ENCODE measurements at places on chromosomes 16 and 17.
A peak's percentile ranks its signal among the peaks of the same experiment; 100 is the strongest.

DNA sequence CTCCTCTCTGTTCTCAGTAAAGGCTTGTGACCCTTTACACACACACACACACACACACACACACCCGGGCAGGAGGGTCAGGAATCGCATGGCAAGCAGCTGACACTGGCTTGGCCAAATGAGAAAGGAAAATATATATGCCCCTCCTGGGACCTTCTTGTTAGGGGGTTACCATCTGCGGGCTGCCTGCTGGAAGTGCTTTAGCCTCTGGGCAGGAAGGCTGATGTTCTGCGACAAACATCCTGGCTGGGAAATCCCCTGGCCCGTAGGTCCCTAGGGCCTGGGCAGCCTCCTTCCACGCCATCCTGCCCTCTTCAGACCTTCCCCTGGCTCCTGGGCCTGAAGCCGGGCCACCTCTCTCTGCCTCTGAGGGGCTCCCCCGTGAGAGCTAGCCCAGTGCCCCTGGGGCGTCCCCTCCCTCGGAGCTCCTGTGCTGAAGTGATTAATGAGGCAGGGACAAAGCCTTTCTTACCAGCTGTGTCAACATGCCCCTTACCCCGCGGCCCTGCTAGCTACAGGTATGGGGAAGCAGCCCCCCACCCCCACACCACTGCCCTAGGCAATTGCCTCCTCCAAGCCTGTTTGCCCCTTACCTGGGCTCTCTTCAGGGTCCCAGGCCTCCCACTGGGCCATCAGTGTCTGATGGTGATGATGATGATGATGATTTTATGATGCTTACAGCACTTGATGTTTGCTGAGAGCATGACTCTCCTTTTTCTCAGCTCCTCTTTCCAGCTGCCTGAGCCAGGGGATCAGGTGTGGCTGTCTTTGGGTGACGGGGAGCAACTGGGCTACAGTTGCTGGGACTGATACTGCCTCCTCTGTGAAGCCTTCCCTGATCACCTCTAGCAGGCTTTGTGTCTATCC is 32.8 kb upstream of the ETV4 start:
- peak; percentile 27 for ATAC-seq

GRCh38 chr16:27628241-27628942 is 78.4 kb downstream of the KATNIP start:
- peak; percentile 38 for ATAC-seq

DNA sequence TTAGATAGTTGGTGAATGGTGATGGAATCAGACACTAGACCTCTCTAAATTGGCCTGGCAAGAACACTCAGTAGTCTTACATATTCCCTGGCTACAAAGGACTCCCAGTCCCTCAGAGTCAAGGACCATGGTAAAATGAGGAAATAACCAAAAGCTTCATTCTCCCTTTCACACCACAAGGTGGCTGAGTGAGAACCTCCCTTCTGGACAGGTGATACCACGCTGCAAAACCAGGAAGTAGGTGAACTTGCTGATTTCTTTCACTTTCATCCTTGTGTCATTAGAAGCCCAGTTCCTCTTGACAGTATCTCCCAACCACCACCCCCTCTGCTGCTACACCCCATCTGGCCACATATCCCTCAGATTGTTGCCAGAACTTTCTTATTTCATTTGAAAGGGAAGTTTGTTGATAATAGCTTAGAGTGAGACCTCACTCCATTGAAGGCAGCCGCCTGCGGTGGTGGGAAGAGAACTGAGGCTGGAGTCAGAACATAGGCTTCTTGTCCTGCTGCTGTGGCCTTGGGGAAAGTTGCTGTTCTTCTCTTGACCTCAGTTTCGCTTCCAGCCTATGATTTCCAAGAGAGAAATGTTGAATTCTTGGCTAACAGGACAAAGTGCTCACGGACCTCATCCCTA is 290.6 kb upstream of the CCL2 start:
- ATAC-seq, result peak; percentile 54

GRCh38 chr16:57277586-57277985 is 6.9 kb downstream of the PLLP start:
- ATAC-seq, result peak; percentile 54

GRCh38 chr16:14179116-14179515 is 108.0 kb downstream of the MRTFB start:
- ATAC-seq, result no peak

- peak; percentile 89 for ATAC-seq
Observed at GRCh38 chr16:66041907-66042306, 324.6 kb upstream of the CDH5 start.

DNA sequence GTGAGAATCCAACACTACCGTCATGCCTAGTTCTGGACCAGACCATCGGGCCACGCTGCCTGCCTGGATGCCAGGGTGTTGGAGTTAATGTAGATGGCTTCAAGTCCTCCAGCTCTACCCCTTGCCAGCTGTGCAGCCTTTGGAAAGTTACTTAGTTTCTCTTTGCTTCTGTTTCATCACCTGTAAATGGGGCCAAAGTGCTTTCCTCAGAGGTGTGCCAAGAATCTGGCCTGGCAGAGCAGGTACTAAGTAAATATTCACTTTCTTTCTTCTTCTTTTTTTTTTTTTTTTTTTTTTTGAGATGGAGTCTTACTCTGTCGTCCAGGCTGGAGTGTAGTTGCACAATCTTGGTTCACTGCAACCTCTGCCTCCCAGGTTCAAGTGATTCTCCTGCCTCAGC is 159.5 kb upstream of the RPL38 start:
- ATAC-seq, result no peak

- ATAC-seq, result peak; percentile 11
Observed at GRCh38 chr16:74451951-74452758, 30.9 kb upstream of the CLEC18B start.

DNA sequence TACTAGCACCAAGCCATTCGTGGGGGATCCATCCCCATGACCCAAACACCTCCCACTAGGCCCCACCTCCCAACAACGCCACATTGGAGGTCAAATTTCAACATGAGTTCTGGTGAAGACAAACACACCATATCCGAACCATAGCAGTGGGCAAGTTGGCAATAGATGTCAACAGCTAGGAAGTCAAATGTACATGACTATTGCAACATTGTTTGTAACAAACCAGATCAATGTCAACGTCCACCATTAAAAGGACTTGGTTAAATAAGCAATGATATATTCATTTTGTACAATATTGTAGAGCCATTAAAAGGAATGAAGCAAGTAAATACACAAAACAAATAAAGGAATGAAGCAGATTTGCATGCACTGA is 26.5 kb upstream of the CIITA start:
- no peak for ATAC-seq

DNA sequence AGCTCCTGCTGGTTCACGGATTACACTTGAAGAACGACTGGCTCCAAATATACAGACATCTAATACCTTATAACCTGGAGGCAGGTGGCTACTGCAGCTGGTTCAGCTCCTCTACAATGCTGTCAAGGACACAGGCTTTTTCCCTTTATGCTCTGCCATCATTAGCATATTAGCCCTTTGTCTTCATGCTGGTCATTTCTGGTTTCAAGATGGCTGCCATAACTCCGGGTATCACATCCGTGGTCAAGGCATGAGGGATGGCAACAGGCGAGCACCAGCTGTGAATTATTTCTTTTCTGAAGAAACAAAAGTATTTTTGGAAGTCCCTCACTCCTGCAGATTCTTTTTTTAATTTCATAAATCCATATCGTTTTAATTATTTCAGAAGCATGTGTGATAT is 124.3 kb upstream of the MED13 start:
- ATAC-seq, result no peak

DNA sequence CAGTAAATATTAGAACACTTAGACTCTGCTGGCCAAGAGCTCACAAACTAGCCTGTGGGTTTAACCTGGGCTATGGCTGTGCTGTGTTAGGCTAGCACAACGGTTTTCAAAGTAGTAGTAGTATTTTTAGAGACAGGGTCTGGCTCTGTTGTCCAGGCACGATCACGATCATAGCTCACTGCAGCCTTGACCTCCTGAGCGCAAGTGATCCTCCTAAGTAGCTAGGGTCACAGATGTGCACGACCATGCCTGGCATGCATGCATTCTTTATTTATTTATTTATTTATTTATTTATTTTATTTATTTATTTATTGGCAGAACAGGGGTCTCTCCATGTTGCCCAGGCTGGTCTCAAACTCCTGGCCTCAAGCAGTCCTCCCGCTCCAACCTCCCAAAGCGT is 10.3 kb downstream of the MRPL27 start:
- no peak for ATAC-seq

GRCh38 chr16:2949705-2950352 is 14.2 kb upstream of the KREMEN2 start:
- no peak for ATAC-seq

DNA sequence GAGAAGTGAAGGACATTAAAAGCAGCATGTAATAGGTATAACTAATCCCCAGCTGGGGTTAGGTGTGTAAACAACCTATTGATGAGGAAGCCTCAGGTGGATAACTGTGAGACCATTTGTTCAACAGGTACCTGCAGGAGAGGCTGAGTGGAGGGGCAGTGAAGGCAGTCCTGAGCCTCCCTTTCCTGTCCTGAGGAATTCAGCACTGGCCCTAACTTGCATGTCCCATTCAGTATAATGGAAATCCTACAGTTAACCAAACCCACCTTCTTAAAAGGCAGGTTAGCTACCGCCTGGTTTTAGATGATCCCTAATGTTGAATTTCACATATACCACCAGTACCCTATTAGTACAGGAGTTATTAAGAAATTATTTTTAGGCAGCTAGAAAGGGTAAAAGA is 225.9 kb upstream of the GOT2 start:
- ATAC-seq, result no peak

- peak; percentile 24 for ATAC-seq
Observed at GRCh38 chr17:62781831-62782251, 26.3 kb downstream of the MARCHF10 start.

DNA sequence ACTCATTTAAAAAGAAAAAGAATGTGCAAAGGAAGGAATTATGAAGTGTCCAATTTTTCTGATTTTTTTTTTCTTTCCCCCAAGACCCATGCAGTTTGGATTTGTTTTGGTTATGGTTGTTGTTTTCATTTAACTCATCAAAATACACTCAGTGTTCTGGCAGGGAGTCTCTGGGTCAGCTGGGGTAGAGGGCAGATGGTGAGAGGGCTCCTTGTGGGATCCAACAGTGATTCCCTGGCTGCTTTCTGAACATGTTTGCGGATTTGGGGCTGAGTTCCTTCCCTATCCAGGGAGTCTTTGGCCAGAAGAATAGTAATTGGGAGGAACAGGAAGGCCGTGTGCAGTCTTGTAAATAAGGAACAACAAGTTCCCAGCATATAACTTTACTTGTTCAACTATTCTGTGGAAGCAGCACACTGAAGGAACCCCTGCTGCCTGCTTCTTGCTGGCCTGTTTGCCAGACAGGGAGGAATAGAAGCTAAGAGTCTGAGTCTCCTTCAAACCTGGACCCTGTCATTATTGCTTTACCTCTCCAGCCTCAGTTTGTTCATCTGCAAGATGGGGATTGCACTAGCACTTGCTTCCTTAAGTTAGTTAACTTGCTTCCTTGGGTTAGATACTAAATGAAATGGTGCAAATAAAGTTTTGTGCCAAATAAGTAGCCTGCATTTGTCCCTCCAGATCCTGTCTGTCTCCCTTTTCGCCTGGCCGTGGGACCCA is 32.1 kb downstream of the C17orf67 start:
- ATAC-seq, result no peak

DNA sequence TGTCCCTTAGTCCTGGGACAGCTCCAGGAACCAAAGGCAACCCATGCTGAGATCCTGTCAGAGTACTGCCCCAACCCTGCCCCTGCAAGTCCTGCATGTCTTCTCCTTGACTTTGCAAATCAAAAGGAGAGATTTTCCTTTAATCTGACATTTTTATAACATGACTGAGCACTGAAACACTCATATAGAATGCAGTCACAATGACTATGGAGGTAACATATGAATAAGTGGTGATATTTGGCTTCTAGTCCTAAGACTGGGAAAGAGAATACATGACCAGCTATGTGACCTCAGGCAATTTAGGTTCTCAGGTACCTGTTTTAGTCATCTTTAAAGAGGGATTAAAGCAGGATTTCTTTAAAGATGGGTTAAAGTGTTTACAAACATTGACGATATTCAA is 941.6 kb upstream of the CDH8 start:
- ATAC-seq, result no peak

- peak; percentile 9 for ATAC-seq
Observed at GRCh38 chr16:29744541-29745101, 1.2 kb downstream of the C16orf54 start.

DNA sequence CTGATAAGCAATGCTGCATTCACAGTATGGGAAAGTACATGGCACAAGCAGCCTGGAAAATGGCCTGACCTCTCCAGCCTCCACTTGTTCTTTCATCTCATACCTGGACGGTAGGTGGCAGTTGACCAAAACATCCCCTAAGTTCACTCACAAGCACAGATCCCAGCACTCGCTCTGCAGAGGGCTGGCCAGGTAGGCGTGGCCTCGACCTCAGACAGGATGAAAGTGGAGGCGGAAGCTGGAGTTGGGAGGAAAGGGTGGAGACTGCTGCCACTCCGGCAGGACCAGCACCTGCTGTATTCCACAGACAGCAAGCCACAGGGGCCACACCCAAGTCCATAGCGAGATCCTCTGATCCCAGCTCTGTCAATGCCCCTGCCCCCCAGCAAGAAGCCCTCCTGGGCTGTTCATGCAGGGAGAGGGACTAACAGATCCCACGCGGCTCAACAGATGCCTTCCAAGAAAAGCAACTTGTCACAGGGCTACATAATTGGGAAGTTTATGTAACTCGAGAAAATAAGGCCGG is 31.3 kb downstream of the ZCCHC14 start:
- ATAC-seq, result peak; percentile 90

- ATAC-seq, result peak; percentile 39
Observed at GRCh38 chr17:49746791-49747490, 17.0 kb downstream of the FAM117A start.

GRCh38 chr17:67310406-67310805 is 56.0 kb downstream of the PSMD12 start:
- ATAC-seq, result no peak

DNA sequence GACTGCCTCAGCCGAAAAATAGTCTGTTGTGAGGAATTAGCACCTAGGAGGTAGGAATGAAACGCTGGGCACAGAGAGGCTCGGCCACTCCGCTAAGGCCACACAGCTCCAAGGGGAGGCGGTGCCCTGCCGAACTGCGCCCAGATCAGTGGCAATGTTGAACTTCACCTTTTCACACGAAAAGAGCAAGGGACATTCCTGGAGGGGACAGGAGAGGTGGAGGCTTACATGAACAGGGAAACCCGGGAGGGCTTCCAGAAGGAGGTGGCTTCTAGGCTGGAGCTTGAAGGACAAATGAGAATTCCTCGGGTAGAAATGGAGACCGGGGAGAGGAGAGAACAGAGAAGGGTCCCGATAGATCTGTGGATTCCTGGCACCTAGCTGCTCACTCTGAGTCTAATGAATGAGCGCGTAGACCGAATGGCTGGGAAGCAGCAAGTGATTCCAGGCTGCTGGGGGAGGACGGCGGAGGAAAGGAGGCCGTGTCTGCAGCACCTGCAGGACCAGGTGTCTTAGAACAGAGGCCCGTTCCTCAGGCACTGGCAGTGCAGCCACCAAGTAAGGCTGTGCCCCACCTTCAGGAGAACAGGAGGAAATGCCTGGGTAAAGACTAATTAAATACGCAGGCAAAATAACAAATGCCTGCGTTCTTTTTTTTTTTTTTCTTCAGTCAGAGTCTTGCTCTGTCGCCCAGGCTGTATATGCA is 722 bp upstream of the SLC38A10 start:
- peak; percentile 71 for ATAC-seq
